Dermis microvascular lymphatic vessel endothelial cell (primary cell): ENCODE measurements at places on chromosomes 11 and 22. TPM values are rescaled to one million over a fixed set of nuclear protein-coding genes. Genes with fewer than 3 reads are reported as not detected.

GRCh38 chr11:72840780-72841179 is 26.6 kb downstream of the ATG16L2 start:
- no peak for DNase-seq

DNA sequence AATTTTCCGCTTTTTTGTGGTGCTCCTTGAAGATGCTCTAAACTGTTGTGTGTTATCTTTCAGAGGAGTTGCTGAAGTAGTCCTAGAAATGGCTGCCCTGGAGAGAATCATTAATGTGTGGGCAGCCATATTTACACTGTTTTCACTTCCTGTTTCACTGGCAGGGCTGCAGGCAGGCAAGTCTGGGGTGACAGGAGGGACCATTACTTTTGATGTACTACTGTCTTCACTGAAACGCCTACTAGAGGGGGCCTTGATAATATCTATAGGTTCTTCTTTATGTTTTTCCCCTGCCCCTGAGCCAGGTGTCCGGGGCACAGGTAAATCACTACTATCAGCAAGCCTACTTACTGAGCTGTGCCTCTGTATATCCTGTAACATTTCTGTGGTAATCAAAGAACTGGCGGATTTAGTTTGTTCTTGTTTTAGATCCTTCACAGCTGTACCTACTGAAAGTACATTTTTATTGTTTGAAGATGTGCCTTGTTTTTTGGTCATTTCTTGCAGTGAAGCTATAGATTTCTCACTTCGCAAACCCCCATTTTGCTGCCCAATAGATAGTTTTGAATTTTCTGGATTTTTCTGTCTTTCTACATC is 39.7 kb downstream of the ACAT1 start:
- DNase-seq = no peak

VSIG10L2 gene
- not detected in 2 replicates for total RNA-seq

- no peak for DNase-seq
Measured at GRCh38 chr11:67532889-67533288, 9.6 kb upstream of the CABP2 start.

GAB4 gene
- total RNA-seq = not detected in 2 replicates

RTN4RL2 gene
- total RNA-seq = 0.13 TPM in 1 of 2 replicates, not detected in the other

SLC2A11 gene
- 4.6 and 5.3 TPM in 2 replicates for total RNA-seq

- DNase-seq = no peak
Measured at GRCh38 chr11:94049351-94049750, 28.2 kb downstream of the HEPHL1 start.

DNA sequence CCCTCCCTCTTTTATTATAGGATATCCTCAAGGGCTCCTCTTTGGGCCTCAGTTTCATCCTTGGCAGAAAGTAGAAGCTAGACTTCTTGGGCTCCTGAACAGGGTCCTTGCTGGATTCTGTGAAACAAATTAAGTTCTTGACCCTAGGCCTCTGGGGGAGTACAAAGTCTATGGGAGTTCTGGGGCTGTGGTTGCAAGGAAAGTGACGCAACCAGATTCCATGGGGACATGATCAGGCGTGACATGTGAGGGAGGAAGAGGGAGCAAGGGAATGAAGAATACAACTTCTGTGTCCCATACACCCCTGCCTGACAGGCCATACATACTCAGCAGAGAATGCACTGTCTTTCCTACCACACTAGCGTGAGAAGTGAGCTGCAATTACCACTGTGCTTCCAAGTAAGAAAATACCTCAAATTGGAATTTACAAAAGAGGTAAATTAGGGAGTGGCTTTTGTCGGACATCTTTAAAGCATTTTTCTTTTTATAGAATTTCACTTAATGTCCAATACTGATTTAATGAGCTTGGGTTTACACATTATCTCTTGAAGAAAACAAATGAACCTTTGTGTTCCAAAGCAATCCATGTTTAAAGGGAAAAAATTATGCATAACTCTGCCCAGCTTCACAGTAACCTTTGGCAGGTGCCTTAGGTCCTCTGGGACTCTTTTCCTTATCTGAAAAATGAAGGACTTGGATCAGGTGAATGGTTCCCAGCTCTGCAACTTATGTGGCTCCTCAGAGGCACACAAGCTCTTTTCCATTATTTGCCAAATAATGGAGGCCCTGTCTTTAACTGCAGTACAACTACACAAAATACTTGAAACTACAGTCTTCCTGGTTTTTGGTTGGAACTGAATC is 38.9 kb downstream of the LIMK2 start:
- no peak for DNase-seq

DNA sequence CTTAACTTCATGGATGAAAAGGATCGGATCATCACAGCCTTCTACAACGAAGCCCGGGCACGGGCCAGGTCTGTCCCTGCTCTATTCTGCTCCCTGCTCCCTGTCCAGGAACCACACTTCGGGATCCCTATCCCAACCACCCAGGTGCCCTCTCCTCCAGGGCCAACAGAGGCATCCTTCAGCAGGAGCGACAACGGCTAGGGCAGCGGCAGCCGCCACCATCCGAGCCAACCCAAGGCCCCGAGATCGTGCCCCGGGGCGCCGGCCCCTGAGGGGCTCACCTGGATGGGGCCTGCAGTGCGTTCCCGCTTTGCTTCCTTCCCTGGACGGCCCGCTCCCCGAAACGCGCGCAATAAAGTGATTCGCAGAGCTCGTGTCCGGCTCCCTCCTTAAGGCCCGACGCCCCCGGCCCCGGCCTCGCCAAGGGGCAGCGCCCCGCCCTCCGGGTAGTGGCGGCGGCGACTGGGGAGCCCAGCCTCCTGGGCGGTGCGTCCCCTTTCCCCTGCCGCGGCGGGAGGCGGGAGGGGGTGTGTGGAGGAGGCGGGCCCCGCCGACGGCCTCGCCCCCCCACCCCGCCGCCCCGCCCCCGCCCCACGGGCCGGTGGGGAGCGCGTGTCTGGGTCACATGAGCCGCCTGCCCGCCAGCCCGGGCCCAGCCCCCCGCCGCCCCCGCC is at the start of gene VEGFB:
TSS of gene VEGFB (plus strand) at position 672 of the 674 bp plus-strand sequence. CDS start 250 bp downstream, outside the sequence.
- peak; percentile 78 for DNase-seq

CD6 gene
- total RNA-seq = 0.13 TPM in 1 of 2 replicates, not detected in the other

- DNase-seq = no peak
Measured at GRCh38 chr11:9138133-9138453, 46.7 kb upstream of the SCUBE2 start.

DNA sequence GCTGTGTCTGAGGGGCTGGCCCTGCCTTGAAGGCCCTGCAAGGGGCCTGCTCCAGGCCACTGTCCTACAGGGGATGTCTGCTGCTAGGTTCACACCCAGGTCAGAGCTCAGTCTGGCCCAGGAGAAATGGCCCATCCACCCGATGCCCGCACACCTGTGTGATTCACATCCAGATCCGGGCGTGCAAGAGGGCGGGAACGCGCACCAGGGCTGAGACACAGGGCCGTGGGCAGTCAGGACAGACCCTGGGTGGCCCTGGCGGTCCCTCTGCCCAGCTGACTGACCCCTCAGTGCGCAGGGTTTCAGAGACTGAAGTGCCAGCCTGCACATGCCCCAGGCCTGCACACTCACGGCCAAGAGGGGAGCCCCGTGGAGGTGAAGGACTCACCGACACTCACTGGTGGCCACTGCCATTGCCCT is 7.4 kb downstream of the TOLLIP start:
- no peak for DNase-seq

DNA sequence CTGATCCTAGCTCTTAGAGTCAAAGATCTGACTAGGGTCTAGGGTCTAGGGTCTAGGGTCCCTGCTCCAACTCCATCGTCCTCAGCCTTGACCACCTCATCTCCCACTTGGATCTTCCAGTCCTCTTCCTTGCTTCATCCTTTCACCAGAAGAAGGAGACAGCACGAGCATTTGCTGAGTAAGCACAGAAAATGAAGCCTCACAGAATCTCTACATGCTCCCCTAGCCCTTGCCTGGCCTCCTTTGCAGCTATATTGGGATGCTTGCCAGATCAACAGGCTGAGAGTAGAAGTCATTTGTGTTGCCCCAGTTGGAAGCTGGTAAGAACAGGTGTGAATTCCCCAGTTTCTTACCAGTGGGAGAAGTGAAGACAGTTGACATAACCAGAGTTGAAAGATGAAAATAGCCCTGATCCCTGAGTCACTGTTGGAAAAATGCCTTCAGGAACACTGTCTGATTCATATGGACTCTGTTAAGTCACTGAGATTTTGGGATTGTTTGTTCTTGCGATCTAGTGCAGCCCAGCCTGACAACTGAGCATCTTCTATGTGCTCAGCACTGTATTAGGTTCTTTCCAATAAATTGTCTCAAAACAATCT is 552.5 kb downstream of the INSC start:
- no peak for DNase-seq

GRCh38 chr11:117855912-117856651 is 20.4 kb downstream of the FXYD6 start:
- no peak for DNase-seq

GRCh38 chr22:19961201-19961580 is 19.6 kb upstream of the TXNRD2 start:
- DNase-seq = no peak

- no peak for DNase-seq
Measured at GRCh38 chr11:47599902-47600301, 5.7 kb upstream of the C1QTNF4 start.

NXPE4 gene
- total RNA-seq = not detected in 2 replicates

GRCh38 chr11:32162906-32163305 is 72.0 kb downstream of the RCN1 start:
- DNase-seq = no peak

GRCh38 chr22:25996669-25997068 is 172.6 kb upstream of the SEZ6L start:
- no peak for DNase-seq

- no peak for DNase-seq
Measured at GRCh38 chr11:73310076-73310475, 2.0 kb downstream of the ARHGEF17 start.

PHF5A gene
- total RNA-seq = 62.8 and 68.0 TPM in 2 replicates

DNA sequence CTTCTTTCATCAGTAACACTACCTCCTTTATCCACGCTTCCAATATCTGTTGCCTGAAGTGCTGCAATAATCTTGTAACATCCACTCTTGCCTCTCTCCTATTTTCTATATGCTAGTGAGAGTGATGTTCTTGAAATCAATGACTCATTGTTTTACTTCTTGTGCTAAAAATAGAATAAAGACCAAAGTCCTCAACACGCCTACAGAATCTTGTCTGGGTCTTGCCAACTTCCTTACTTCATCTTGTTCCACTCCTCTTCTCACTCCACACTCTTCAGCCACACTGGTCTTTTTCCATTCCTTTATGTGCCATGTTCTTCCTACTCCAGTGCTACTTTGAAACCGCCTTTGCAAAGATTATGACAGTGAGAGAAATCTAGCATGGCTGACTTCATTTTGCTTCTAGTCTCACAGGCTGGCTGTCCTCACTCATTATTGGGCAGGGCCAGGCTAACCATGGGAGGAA is 136.4 kb downstream of the CCDC81 start:
- no peak for DNase-seq

GRCh38 chr11:84130646-84131427 is 844.7 kb upstream of the CCDC90B start:
- no peak for DNase-seq

GRCh38 chr11:72333661-72334060 is 89.7 kb upstream of the PHOX2A start:
- no peak for DNase-seq

GRCh38 chr11:1691026-1691877 is 5.7 kb upstream of the KRTAP5-6 start:
- no peak for DNase-seq

DNA sequence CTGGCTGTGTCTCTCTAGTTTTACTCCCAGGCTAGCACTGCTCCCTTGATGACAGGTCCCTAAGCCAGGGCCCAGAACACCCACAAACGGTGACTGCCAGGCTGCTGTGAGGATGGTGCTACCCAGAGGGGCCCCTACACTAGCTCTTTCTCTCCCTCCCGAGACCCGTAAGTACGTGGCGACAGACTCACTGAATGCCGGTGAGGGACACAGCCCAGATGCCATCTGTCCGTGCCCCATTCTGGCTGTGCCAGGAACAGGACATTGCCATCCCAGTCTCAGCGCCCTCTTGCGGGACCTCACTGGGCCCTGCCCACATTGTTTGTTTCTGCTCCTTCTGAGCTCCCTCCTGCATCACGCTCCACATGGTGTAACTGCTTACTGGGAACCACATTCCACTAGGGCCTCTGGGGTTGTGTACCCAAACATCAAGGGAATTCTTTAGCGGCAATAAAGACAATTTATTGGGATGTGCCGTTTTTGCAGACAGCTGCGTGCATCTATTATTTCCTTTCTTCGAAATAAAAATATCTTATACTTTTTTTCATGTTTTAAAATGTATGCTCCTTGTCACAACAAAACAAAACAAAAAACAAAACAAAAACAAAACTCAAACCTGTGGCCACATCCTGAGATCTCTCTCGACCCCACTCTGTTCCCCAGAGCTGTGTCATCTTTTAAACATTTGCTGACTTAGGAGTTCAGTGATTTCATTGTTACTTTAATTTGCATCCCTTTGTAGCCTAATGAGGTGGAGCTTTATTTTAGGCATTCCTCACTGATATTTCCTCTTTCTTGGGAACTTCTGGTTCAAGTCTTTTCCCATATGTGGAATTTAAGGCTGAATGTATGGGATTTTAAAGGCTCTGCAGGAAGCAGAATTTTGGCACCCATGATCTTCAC is 4.4 kb upstream of the TPCN2 start:
- peak; percentile 28 for DNase-seq

DNA sequence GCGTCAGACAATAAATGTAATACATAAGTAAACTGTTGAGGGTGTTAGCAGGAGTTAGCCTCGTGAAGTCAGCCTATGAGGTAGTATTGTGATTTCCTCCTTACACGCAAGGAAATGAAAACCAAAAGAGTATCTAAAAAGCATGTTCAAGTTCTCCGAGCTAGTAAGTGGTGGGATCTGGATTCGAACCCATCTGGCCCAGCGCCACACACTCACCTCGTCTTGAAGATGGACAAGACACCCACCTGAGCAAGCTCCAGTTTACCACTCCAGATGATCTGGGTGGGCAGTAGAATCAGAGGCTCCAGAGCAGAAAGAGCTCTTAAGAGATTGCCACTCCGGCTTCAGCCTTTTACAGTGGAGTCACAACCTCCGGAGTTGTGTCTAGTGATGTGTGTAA is 140.3 kb downstream of the PKNOX2 start:
- no peak for DNase-seq

GRCh38 chr11:15927864-15928217 is 428.5 kb downstream of the SOX6 start:
- no peak for DNase-seq

OTOG gene
- not detected in 2 replicates for total RNA-seq

GRCh38 chr22:47151490-47151889 is 389.0 kb downstream of the TBC1D22A start:
- DNase-seq = peak; percentile 55

ZDHHC13 gene
- 15.5 and 22.5 TPM in 2 replicates for total RNA-seq

DNA sequence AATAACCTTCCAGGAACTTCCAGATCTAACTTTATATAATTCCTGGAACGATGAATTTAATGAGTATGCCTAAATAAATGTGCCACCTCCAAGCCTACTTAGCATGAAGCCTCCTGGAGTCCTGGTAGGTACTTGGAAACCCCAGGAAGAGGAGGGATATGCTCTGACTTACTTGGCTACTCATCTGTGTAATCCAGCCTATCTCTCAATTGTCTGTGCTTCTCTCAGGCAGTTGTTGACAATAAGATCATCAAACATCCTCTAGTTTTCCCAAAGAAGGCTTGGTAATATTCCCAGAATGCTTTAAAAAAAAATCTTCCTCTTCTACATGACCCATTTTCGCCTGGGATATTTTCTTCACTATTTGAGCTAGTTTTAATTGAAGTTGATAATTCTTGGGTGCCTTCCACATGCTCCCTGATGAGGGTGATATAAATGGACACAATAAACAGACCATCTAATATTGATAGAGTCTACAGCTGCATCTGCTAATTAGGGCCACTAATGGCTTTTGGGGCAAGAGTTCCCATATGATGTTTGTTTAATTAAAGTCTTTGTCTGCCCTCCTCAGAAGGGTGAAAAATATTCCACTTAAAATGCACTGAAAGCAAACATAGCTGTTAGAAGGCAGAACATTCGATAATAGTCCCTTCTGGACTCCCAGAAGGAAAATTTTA is 75.5 kb upstream of the RAB38 start:
- DNase-seq = no peak

GAS2 gene
- 0.51 and 0.63 TPM in 2 replicates for total RNA-seq
